Effector memory CD4-positive, alpha-beta T cell (primary cell): ENCODE measurements at places on chromosomes 12 and 14.

- no peak for DNase-seq
Measured at GRCh38 chr12:15199930-15200329, 21.3 kb downstream of the RERG start.

DNA sequence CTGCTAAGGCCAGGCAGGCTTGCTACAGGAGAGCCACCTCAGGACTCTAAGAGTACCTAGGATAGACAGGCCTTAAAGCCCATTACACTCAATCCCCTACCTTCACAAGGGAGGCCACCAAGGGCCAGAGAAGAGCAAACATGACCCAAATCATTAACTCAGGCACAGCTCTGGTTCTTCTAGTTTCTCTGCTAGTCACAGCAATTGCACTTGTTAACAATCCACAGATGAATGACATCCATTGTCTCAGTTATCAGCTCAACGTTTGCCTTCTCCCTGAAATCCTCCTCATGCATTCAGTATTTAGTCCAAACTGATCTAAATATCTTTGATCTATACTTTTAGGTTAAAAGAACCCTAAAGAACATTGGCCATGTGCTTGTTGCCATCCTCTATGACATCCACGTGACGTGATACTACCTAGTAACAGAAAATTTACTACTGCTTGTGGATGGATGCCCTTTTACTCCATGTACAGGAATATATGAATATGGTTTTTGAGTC is 164.5 kb downstream of the STXBP6 start:
- no peak for DNase-seq

DNA sequence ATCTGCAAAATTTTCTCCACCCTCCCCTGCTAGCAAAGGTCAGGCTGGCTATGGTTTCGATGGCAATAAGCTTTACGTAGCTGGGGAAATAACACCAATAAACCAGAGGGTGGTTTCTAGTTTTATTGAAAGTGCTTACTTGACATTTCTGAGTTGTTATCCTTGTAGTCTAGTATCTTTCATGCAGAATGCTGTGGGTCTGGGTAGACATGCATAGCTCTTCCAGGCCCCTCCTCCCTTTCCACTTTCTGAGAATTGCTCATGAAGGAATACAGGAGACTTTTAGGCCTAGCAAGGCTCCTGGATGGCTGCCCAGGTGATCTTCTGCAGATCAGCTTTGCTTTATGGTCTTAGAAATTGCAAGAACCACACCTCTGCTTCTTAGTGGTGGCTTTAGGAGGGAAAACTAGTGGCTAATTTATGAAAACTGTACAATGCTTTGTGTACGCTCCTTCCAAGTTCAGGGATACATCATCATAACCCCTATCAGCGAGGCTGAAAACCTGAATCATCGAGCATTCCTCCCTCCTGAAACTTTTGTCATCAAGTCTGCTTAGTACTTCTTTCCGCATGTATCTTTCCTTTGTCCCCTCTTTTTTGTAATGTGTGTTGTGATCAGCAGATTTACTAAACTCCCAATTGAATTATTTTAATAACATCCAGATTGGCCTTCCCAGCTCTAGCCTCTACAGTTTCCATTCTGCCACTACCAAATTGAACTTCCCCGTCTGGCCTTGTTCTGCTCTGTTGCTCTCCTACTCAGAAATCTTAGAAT is 473.0 kb downstream of the RAD51B start:
- DNase-seq = no peak

DNA sequence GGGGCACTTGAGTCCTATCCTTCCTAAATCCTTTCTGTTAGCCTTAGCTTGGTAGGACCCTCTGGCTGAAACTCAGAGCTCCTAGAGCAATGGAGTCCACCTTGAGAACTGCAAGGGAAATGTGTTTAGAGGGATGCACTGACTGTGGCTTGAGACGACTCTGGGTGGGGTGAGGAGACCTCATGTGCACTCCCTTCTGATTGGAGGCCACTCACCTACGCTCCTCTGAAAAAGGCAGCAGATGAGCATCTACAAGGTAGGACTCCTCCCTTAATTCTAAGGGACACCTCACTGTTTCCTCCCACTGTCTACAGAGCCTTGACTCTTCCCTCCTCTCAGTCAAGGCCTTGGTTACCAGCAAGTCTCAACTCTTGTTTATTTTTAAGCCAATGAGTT is 1.0 kb downstream of the MAP3K12 start:
- DNase-seq = no peak

DNA sequence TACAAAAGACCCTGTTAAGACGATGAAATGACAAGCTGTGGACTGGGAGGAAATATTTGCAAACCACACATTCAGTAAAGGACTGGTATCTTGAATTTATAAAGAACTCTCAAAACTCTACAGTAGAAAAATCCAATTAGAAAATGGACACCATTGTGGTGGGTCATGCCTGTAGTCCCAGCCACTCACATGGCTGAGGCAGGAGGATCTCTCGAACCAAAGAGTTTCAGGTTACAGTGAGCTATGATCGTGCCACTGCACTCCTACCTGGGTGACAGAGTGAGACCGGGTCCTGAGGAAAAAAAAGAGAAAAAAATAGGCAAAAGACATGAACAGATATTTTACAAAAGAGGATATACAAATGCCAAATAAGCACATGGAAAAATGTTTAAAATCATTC is 41.9 kb downstream of the TTC6 start:
- no peak for DNase-seq

DNA sequence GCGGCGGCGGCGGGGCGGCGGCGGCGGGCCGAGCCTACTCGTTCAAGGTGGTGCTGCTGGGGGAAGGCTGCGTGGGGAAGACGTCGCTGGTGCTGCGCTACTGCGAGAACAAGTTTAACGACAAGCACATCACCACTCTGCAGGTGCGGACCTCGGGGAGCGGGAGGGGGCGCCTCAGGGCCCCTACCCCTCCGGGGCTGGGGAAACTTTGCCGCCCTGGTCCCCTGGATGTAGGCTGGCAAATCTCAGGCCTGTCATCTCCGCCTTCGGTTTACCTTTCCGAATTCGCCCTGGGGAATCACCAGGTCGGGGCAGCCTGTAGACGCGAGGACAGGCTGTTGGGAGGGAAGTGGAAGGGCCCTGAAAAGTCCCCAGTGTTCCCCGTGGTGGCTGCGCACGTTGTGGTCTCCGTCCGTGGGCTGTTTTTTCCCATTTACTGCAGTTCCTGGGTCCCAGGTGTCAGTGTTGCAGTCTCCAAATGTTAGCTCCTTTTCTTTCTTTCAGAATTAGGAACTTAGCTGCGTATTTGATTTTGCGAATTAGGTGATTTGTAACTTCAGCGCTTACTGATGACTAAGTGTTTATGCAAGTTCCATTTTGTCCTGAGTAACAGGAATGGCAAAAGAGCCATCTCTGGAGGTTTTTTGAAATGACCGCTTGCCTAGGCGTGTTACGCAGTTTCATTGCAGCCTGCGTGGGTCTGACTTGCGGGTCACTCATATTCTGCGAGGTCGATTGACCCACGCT is 656 bp downstream of the RAB21 start:
- peak; percentile 55 for DNase-seq

DNA sequence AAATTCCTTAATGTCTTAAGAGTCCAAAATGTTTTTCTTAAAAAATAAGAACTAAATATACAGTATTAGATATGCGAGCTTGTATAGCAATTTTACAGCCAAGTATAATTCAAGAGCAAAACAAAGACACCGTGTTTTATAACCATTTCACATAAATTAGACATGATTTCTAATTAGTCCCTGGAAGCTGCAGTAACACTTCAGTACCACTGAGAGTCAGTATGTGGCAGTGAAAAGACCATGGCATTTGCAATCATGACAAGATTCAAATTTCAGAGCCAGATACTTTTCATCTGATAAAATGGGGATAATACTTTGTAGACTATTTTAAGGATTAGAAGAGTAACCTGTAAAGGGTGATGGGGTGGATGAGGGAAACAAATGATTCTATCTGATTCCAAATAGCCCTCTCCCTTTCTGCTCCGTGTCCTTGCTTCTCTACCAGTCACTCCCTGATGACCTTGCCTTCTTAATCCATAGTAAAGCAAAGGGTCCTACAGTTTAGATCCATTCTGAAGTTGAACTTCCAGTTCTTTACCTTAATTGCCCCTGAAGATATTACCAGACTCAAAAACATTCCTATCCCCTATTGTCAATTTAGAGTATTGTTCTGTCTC is 145.4 kb upstream of the ABCD2 start:
- no peak for DNase-seq

- DNase-seq = no peak
Measured at GRCh38 chr14:99481745-99482099, 513 bp downstream of the CCNK start.

DNA sequence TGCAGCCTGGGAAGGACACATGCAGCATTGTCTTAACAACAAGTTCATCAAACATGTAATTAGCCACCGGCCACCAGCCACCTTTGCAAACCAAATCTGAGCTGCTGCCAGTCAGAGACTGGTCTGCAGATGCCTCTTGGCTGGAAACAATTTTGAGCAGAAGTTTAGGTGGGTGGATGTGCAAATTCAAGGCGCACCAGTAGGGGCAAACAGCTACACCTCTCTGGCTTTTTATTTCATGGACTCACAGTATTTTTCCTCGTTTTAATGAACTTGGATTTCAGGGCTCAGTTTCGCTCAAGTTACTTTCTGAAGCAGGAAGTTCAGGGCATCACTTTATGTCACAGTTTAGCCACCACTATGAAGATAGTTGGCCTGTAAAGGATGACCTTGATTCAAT is 94.3 kb downstream of the OTX2 start:
- DNase-seq = no peak

DNA sequence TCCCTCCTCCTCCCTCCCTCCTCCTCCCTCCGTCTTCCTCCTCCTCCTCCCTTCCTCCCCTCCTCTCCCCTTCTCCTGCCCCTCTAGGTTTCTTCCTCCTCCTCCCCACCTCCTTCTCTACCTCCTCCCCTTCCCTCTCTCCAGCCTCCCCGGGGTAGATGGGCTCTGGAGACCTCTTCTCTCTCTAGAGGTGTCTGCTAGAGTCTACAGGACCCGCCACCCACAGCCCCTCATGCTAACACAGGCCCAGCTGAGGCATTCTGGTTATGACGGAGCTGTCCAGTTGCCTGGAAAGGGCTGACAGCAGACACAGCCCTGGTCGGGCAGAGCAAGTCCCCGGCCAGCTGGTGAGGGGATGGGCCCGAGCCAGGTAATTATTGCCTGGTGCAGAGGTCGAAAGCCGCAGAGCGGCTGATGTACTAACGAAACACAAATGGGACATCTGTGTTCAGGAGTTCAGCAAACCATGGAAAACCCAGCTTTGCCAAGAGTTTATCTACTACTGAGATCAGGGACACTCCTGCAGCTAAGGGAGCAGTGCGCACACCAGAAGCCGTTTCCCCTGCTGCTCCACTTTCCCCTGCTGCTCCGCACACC is 96.2 kb downstream of the PAPOLA start:
- DNase-seq = no peak

- DNase-seq = no peak
Measured at GRCh38 chr14:85575617-85575898, 45.6 kb downstream of the FLRT2 start.

DNA sequence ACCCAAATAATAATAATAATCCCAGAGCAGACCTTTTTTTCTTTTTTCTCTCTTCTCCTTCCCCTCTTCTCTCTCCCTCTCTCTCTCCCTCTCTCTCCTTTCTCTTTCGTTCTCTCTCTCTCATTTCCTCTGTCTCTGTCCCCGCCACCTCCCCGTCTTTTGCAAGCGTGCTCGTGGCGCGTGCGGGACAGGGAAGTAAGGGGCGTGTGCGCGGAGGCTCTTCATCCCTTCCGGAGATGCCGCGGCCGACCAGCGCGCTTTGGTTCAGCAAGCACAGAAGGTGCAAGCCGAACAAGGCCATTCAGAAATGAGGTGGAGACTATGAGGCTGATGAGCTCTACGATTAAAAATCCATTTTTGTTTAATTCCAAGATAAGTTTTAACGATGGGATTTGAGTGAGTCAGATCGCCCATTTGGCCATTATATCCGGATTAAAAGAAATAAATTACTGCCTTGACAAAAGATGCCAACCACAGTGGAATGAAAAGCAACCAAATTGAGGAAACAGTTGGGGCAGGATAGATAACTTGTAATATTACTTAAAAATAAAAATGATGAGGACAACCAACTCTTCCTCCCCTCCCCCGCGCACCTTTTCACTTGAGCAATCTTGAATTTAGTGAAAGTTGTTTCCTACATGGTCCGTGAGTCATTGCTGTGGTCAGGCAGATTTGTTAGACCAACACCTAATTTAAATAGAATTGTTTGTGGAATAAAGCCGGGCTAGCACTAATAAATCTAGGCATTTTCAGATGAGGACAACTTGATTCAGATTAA is 1.2 kb upstream of the AMIGO2 start:
- DNase-seq = peak; percentile 32

DNA sequence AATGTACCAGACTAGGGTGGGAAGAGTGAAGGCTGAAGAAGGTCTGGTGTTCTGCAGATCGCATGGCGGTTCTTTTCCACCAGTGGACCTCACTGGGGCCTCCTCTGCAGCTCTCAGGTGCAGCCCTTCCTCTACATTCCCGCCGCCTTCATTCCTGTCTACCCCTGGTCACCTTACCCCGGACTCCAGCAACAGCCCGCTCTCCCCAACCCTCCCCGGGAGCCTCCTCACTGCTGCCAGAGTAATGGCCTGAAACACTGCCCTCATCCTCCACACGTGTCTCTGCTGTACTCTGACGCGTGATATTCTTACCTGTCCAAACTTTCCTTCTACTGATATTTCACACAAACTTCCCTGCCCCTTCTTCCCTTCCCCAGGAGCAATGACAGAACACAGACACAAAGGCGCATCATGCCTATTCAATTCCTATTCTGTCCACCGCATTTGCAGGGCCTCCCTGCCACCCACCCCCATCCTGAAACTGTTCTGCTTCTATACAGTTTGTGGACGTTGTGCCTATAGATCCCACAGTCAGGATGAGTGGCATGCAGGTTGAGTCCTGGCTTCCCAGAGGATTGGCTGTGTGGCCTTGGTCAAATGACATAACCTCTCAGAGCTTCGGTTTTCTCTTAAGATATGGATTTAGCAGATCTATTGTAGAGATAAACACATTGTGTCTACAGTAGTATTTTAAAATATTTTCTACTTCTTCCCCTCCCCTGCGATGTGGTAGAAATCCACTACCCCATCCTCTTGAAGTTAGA is 1.7 kb upstream of the NUAK1 start:
- DNase-seq = no peak

- DNase-seq = no peak
Measured at GRCh38 chr12:132079695-132080094, 64.4 kb downstream of the DDX51 start.

DNA sequence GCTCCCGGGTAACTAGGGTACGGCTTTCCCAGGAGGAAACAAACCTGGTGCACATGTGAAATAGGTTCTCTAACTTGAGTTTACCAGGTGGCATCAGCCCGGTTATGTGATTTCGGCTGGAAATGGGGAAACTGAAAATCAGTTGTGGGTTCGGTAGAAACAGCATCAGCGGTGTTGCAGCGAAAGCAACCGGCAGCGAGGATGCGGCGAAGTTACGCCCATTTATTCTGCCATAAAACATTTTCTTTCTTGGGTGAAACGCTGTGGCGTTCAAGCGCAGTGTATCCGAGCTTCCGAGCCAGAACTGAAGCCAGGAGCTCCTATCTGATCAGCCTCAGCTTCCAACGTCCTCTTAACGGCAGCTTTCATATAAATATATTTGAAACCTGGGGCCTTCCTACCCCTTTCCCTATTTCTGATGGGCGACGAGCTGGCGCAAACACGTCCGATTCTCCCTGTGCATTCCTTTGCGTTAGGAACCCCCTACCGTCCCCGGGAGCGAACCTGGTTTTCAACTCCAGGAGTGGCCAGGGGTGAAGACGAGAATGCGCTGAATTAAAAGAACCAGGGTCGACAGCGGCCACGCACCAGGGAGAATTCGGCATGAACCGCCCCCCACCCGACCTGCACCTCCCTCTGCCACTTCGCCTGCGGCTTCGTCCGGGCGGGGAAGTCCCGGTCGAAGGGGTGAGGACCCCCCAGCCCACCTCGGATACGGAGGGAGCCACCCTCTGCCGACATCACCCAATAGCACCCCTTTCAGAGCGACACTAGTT is 1.6 kb downstream of the DPF3 start:
- no peak for DNase-seq
